MM.1S (cell line): ENCODE measurements at places on chromosomes 2 and 18.
A peak's percentile ranks its signal among the peaks of the same experiment; 100 is the strongest.

DNA sequence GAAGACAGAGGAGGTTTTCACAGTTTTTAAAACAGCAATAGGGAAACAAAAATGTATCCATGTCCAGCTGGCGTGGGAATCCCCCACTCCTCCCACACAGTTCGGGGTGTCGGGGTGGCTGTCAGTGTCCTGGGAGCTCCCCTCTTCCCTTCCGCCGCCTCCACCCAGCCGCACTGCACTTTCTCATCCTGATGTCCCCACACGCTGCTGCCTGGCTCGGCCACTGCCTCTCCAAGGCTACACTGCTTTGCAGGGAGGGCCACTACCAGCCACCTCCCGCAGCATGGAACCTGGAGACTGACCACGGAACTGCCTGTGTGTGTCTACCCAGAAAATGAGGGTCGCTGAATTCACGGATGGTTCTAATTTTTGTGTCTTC lies 138.7 kb upstream of the CTDP1 start:
- no peak for DNase-seq
- H3K4me3 ChIP-seq = no peak overlapping the region
- no peaks in the 10 kb centered on the region for H3K27me3 ChIP-seq
- no peaks in the 10 kb centered on the region for H3K36me3 ChIP-seq

DNA sequence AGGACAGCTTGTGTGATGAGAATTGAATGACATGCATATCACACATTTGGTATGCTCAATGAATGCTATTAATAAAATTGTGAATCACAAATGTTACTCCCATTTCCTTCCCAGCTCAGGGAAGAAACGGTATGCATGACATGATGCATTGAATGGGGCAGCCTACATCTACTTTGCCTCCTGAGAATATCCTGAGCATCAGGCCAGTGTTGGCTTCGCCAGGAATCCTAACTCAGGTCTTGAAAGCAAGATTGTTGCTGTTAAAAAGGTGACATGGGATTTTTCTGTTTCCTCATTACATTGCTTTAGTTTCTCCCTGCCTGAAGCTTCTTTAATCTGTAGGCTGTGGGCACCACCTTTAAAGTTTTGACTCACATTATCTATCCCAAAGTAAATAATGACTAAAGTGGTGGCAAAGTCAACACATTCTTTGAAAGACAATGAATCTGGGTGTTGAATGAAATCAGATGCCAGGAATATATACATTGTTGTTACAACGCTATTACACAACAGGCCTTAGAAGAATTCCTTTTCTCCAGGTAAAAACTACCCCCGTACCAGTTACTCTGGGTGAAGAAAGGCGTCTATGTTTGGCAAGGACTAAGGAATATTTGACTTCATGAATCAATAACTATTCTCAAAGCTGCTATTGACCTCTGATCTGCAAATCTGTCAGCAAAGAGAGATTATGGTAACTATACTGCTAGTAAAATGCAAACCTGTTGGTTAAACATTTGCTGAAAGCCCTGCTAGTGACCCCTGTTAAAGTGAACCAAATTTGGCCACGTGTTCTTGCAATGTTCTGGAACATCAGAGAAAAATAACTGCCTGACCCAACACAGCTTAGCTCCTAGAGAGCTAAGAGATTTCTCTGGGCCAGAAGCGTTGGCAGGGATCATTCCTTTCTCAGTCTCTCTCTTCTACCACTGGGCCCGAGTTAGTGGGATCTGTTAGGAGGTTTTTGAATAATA lies 30.5 kb upstream of the NEDD4L start:
- H3K36me3 ChIP-seq = no peaks in the 10 kb centered on the region
- no peak overlapping the region for H3K27ac ChIP-seq
- no peak for DNase-seq
- H3K4me1 ChIP-seq = peaks cover 12% of the 10 kb centered on the region
- no peaks in the 10 kb centered on the region for H3K27me3 ChIP-seq

GRCh38 chr18:78612801-78613200 lies 366.8 kb upstream of the SALL3 start:
- no peak for DNase-seq
- H3K4me1 ChIP-seq = no peaks in the 10 kb centered on the region
- no peak overlapping the region for H3K4me3 ChIP-seq

DNA sequence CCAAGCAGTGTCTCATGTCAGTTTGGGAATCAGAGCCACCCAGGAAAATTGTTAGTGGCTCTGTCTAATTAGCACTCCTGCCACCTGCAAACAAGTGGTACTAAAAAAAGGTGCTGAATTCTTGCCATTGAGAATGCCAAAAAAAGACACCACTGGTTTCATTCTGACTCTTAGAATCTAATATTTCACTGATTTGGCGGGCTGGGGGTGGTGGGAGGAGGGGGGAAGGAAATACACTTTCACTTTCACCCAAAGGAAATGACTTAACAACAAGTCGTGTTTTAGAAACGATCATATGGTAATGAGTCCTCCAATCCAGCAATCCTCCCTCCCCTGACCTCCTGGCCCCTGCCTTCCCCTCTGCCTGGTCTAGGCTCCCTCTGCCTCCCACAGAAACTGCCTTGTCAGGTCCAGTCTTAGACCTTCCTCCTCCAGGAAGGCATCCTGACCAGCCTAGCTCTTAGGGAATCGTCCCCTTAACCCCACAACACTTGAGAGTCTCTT lies 4.4 kb upstream of the KLHL29 start:
- peaks cover 40% of the 10 kb centered on the region for H3K27me3 ChIP-seq
- H3K4me1 ChIP-seq = peaks cover 21% of the 10 kb centered on the region
- DNase-seq = peak; percentile 78
- H3K4me3 ChIP-seq = no peak overlapping the region
- H3K36me3 ChIP-seq = no peaks in the 10 kb centered on the region

- H3K4me3 ChIP-seq = no peak overlapping the region
- peaks cover 16% of the 10 kb centered on the region for H3K4me1 ChIP-seq
- H3K27ac ChIP-seq = no peak overlapping the region
- no peaks in the 10 kb centered on the region for H3K36me3 ChIP-seq
- DNase-seq = no peak
- no peaks in the 10 kb centered on the region for H3K27me3 ChIP-seq
These were observed 4.7 kb upstream of the DNAJB2 start for GRCh38 chr2:219274361-219274921.
